ENCODE measurements at places on chromosomes 3 and 15. TPM values are rescaled to one million over a fixed set of nuclear protein-coding genes. Genes with fewer than 3 reads are reported as not detected.

- no peak for DNase-seq
Observed at GRCh38 chr3:87198774-87199173, 28.3 kb upstream of the CHMP2B start.

GRCh38 chr15:79194386-79194785, 88.1 kb upstream of the ANKRD34C start:
- DNase-seq = no peak

DNA sequence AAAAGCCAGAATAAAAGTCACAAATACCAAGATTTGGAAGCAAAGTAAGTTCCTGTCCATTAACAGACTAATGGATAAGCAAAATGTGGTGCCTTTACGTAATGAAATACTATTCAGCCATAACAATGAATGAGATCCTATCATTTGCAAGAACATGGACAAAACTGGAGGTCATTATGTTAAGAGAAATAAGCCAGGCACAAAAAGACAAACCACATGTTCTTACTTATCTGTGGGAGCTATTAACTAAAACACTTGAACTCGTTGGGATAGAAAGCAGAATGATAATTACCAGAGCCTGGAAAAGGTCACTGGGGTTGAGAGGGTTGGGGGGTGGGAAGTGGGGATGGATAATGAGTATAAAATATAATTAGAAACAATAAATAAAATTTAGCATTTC, 1015.9 kb downstream of the OTOL1 start:
- DNase-seq = no peak

Gene ZNF385D
- 30.9 TPM for total RNA-seq

Gene AMOTL2
- total RNA-seq = 122 TPM

Gene PSTPIP1
- 12.4 TPM for total RNA-seq
